SIG-M5 (cell line): ENCODE measurements at places on chromosomes 13 and 19.
A peak's percentile ranks its signal among the peaks of the same experiment; 100 is the strongest.

- DNase-seq, result no peak
Observed at GRCh38 chr13:34647379-34648150, 294.5 kb upstream of the NBEA start.

GRCh38 chr19:572743-573518, 535 bp downstream of the BSG start:
- DNase-seq, result no peak

GRCh38 chr19:55703790-55704215, 28.8 kb downstream of the EPN1 start:
- DNase-seq, result no peak

- no peak for DNase-seq
Observed at GRCh38 chr13:35475212-35475959, 1.1 kb downstream of the MAB21L1 start.

DNA sequence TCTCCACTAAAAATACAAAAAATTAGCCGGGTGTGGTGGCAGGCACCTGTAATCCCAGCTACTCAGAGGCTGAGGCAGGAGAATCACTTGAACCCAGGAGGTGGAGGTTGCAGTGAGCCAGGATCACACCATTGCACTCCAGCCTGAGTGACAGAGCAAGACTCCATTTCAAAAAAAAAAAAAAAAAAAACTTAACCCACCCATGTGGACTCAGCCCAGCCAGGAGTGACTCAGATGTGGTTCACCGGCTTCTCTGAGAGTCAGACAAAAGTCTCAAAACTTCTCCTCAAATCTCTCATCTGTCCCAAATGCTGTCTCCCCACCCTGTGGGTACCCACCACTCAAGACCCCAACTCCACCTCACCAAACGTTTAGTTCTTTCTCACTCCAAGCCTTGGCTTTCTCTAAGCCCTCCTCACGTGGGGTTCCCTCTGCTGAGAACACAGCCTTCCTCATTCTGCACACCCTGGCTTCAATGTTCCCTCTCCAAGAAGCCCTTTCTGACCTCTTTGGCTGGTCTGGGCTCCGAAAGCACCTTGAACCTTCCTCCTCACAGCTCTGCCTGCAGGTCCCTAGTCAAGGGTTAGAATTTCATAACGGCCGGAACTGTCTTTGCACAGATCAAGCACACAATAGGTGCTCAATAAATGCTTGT, 11.1 kb upstream of the RAB3A start:
- DNase-seq, result no peak

GRCh38 chr19:57712222-57712621, 3.2 kb upstream of the ZNF154 start:
- DNase-seq, result no peak

DNA sequence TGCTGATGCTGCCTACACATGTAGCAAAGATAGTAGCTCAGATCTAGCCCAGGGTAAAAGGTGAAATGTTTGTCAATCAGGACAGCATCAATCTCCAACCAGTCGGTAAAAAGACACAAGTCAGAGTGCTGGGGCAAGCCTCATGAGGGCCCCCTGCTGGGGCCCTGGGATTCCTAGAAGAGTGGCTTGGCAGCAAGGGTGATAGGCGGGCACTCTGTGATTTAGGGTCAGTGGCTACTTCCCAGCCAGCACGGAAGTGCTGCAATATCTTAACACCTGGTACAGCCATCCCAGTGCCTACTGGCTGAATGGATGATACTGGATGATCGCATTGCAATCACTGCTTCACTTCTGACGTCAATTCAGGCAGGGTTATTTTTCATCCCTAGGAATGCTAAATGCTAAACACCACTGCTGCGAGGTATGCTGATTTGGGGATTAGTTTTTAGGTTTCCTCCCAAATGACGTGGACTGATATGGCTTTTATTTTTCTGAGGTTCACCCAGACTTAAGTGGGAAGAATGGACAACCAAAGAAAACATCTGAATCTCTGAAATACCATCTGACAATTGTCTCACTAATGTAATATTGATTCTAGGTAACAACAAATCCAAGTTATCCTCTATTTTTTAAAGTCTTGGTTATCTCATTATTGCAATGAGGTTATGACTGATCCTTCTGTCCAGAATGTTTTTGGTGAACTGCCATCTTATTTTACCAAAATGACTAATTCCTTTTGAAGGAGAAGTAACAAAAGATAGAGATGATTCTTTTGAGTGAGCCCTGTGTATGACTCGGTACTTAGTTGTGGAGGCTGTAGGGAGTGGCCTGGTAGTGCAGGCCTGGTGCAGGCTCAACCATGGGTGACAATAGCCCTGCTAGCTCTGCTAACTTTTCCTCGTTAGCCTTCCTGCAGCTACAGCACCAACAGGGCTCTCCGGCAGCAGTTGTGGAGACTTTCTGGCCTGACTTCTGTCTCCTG, 432.5 kb downstream of the FGF9 start:
- no peak for DNase-seq

GRCh38 chr13:75512253-75512652, 25.4 kb downstream of the COMMD6 start:
- DNase-seq, result no peak

GRCh38 chr13:83815598-83815997, 66.7 kb downstream of the SLITRK1 start:
- DNase-seq, result no peak

- no peak for DNase-seq
Observed at GRCh38 chr19:15815306-15815705, at the start of gene OR10H1. Gene OR10H1 (minus strand): TSS chr19:15815664. CDS start chr19:15808037, 7,627 bp downstream.

GRCh38 chr13:80359778-80360452, 19.0 kb upstream of the SPRY2 start:
- no peak for DNase-seq

GRCh38 chr19:2271234-2272103, 10.5 kb downstream of the PEAK3 start:
- no peak for DNase-seq

DNA sequence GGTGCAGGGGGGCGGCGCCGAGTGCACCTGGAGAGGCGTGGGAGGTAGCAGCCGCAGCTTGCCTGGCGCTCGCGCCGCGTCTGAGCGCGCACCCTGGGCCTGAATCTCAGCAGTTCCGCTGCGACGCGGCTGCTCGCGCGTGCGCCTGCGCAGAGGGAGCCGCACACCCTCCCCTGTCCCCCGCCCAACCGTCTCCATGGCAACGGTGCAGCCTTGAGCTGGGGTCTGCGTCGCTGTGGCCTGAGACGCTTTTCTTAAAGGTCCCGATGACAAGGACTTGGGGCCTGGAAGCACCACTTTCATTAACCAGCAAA, at the start of gene PNMA8B:
Gene PNMA8B, minus strand, starts transcription at position 82 of the 314 bp plus-strand sequence. CDS start 402 bp downstream, outside the sequence.
- DNase-seq, result no peak

GRCh38 chr13:72295153-72295552, 428.1 kb upstream of the DACH1 start:
- DNase-seq, result no peak

GRCh38 chr19:13116282-13117175, at the start of gene TRMT1:
Gene TRMT1 (minus strand): TSS chr19:13116740. CDS start chr19:13116399, 341 bp downstream.
- DNase-seq, result peak; percentile 69

DNA sequence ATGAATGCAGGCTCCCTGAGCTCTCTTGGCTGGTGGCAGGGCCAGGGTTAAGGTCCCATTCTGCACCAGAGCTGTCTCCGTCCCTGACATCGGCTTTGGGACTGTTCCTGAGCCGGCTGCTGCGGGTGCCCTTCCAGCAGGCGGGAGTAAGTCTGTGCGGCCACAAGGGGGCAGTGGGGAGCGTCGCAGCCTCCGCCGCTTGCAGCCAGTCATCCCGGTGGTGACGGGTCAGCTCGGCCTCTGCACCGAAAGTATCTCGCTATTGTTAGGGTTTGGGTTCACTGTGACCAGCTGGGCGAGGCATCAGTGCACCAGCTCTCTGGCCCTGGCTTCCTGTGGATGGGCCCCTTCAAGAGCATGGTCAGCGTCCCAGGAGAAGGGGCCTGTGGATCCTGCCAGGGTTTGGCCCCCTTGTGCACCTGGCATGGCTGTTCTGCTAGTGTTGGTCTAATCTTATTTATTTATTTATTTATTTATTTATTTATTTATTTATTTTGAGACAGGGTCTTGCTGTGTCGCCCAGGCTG, 15.1 kb downstream of the NDUFB7 start:
- no peak for DNase-seq

DNA sequence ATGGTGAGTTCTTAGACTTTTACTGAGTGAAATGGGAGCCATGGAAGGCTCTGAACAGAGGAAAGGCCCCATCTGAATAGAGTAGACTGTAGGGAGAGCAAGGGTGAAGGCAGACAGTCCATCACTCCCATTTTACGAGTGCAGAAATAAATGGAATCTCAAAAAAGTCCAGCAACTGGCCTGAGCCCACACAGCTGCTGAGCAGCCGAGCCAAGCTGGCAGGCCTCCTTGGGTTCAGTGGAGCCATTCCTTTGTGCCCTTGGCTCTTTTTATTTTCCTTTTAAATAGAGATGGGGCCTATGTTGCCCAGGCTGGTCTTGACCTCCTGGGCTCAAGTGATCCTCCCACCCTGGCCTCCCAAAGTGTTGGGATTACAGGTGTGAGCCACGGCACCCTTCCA, 1.0 kb upstream of the MYH14 start:
- no peak for DNase-seq

DNA sequence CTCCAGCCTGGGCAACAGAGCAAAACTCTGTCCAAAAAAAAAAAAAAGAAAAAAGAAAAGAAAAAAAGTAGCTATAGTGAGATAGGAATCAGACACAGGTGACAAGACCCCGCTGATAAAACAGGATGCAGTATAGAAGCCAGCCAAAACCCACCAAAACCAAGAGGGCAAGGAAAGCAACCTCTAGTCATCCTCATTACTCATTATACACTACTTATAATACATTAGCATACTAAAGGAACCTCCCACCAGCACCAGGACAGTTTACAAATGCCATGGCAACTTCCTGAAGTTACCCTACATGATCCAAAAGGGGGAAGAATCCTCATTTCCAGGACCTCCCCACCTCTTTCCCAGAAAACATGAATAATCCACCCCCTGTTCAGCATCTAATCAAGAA, 35.6 kb upstream of the UBL3 start:
- DNase-seq, result no peak

DNA sequence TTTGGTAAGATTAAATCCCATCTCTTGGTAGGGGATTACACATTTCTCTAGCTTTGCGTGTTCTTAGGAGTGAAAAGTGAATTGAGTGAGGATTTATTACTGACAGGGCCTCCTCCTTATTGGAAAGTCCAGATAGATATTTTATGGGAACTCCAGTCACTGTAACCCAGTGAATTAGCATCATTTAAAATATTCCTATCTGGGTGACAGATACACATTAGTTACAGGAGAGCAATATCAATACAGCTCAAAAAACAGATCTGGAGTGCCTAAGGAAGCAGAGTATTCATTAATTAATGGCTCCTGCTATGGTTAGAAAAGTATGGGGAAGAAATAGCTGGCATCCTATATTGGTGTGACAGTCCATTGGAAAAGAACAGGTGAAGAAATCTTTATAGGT, 248.2 kb downstream of the SLITRK6 start:
- DNase-seq, result no peak

- no peak for DNase-seq
Observed at GRCh38 chr19:57027360-57027759, 92.4 kb upstream of the USP29 start.

GRCh38 chr13:71625694-71626093, 241.3 kb downstream of the DACH1 start:
- no peak for DNase-seq

DNA sequence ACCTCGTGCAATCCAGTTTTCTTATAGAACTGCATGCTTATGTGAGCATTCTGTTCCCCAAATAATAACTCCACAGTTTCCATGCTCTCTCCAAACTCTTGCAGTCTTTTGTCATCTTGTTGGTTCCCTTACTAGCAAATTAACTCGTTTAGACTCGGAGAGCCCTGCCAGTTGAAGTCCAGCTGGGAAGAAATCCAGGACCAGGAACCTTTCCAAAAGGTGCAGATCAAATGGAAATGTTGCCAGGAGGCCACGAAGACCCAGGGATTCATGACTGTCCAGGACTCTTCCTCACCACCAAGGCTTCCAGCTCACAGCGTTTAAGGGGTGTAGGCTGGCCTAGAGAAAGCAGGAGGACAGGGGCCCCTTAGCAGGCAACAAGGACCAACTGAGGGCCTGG, 2.1 kb upstream of the TDRD12 start:
- DNase-seq, result no peak

GRCh38 chr13:112034846-112035245, 32.1 kb upstream of the SOX1 start:
- DNase-seq, result no peak

GRCh38 chr13:109647053-109647452, 139.3 kb downstream of the IRS2 start:
- DNase-seq, result no peak

DNA sequence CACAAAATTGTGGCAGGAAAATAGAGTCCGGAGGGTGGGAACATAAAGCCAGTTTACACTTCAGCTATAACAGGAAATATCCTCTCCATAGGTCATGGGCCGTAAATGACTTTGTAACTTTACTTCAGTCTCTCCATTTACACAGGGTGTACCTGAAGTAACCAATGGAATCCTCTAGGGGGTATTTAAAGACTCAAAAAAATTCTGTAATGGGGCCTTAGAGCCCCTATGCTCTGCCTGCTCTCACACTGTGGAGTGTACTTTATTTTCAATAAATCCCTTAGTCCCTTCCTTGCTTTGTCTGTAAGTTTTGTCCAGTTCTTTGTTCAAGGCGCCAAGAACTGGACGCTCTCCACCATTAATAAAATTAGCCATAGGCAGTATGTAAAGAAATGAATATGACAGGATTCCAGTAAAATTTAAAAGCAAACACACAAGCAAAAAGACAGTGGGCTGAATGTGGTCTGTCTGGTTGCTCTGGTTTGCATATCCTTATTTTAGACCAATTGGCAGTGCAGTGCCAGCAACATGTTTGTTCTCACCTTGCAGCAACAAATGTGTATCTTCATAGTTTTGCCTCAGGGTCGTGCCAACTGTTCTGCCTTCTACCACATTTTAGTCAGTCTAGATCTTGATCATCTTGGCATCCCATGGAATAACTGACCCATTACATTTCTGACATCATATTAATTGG, 801.5 kb upstream of the SPRY2 start:
- no peak for DNase-seq

GRCh38 chr13:95368998-95369397, 67.7 kb upstream of the ABCC4 start:
- no peak for DNase-seq

- DNase-seq, result no peak
Observed at GRCh38 chr19:49573009-49573408, 7.3 kb downstream of the NOSIP start.

- no peak for DNase-seq
Observed at GRCh38 chr13:102707467-102707866, 12.6 kb upstream of the METTL21C start.

DNA sequence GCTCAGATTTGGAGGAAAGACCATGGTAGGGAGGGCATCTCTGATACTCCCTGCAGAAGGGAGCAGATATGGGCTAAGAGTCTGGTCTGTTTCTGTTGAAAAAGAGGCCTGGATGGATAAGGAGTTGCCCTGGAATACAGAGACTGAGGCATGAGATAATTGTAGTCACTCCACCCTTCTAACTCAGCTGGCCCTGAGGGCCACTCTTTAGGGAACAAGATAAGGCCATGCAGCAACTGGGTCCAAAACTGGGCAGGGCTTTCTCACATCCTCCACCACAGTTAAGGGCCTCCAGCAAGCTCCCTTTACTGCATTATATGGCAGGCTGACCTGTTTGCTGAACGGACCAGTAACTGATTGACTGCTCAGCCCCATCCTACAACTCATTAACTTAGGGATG, 1.3 kb downstream of the ZNF749 start:
- DNase-seq, result no peak

GRCh38 chr19:28960586-28960985, 252.4 kb downstream of the UQCRFS1 start:
- DNase-seq, result no peak

- no peak for DNase-seq
Observed at GRCh38 chr13:21638319-21639282, 32.3 kb upstream of the FGF9 start.
